AML-193 (cell line): ENCODE measurements at places on chromosomes 1 and 21.

DNA sequence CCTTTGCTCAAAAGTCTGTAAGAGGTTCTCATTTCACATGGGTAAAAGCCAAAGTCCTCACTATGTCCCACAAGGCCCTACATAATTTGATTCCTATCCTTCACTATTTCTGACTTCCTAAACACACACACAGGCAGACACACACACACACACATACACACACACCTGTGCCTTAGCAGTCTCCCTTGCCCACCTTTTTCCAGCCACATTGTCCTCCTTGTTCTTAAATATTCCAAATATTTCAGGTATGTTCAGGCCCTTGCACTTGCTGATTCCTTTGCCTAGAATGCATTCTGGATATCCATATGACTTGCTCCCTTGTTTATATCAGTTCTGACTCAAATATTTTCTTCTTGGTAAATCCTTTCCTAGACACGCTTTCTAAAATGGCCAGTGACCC is 54.6 kb downstream of the NTNG1 start:
- no peak for DNase-seq

GRCh38 chr1:81510701-81511100 is 290.0 kb upstream of the ADGRL2 start:
- DNase-seq = no peak

GRCh38 chr21:37658817-37659458 is 257.3 kb downstream of the KCNJ6 start:
- DNase-seq = no peak

DNA sequence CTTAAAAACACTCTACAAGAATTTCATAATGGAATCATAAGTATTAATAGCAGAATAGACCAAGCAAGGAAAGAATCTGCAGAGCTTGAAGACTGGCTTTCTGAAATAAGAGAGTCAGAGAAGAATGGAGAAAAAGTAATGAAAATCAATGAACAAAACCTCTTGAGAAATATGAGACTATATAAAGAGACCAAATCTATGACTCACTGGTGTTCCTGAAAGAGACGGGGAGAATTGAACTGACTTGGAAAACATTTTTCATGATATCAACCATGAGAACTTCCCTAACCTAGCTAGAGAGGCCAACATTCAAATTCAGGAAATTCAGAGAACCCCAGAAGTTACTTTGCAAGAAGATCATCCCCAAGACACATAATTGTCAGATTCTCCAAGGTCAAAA is 85.6 kb downstream of the GDAP2 start:
- DNase-seq = no peak

DNA sequence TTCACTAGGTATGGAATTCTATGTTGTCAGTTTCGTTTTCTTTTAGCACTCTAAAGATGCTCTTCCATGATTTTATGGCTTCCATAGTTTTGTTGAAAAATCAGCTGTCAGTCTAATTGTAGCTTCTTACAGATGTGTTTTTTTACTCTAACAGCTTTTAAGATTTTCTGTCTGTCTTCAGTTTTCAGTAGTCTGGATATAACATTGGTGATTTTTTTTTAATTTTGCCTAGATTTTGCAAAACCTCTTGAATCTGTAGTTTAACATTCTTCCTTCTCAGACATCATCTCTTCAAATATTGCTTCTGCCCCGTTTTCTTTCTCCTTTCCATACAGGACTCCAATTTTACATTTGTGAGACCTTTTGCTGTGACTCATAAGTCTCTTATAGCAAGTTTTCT is 17.9 kb upstream of the DYRK1A start:
- no peak for DNase-seq

GRCh38 chr21:17270229-17270628 is 242.6 kb upstream of the CXADR start:
- peak; percentile 14 for DNase-seq

DNA sequence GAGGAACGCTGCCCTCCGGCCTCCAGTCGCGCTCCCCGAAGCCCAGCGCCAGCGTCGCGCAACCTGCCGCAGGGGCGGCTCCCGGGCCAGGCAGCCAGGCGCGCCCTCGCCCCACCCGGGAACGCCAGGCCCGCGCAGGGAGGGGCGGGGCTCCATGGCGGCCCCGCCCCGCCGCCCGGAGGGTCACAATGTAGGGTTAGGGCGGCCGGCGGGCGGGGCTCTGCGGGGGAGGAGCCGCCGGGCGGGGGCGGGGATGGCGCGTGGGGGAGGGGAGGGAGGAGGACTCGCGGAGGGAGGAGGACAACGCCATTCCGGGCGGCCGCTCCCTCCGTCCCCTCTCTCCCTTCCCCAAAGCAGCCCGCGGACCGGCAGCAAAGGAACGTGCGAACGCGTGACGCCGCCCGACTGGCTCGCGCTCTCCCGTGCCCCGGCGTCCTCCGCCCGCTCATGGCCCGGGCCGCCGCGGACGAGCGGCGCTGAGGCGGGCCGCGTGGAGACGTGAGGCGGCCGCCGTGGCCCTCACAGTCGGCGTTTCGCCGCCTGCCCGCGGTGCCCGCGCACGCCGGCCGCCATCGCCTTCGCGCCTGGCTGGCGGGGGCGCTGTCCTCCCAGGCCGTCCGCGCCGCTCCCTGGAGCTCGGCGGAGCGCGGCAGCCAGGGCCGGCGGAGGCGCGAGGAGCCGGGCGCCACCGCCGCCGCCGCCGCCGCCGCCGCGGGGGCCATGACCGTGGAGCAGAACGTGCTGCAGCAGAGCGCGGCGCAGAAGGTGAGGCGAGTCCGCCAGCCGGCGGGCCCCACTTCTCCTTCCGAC is at the start of gene USP25:
Gene USP25 (plus strand): TSS at position 309 of the 810 bp plus-strand sequence. CDS start 412 bp downstream, at position 721.
- DNase-seq = peak; percentile 64

GRCh38 chr1:18289597-18289996 is 182.0 kb downstream of the IGSF21 start:
- no peak for DNase-seq

DNA sequence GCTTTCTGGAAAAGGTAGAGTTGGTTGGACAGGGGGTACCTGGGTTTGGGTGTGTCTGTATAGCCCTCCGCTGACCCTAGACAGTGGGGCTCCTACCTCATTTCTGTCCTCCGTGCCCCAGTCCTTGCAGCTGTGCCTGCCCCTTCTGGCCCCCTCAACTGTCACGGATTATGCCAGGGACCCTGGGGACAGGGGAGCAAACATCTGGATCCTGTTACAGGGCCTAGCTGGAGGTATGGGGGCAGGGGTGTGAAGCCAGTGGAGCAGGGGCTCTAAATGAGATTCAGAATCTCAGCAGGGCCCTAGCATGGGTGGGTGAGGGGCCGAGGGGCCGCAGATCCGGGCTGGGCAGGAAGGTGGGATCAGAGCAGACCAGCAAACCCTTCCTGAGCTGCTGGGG is 81.0 kb downstream of the TAS1R2 start:
- no peak for DNase-seq

- DNase-seq = peak; percentile 52
Observed at GRCh38 chr1:58155418-58156123, 391.0 kb downstream of the OMA1 start.

GRCh38 chr1:21625390-21626190 is 43.6 kb downstream of the RAP1GAP start:
- DNase-seq = no peak
